Gastrocnemius medialis (tissue), 4 donors: ENCODE measurements at places on chromosomes 5 and 9.

DNA sequence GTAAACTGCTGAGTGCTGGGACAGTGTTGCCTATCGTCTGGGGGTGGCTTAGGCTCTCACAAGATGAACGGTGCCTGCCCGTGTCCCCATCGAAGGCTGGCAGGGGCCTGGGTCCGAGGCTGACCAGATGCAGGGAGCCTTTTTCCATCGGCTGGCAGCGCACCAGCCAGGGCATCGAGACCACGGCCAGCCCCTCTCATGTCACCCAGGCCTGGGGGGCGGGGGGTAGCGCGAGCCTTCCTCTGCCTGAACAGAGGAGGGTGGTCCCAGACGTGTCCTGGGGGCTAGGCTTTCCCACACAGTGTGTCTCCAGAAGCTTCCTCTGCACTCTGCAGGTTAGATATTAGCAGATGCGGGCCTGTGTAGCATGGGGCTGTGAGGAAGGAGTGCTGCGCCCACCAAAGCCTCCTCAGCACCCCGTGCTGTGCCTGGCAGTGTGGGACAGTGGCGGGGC, 17.3 kb downstream of the FGD3 start:
- DNase-seq: no peak

DNA sequence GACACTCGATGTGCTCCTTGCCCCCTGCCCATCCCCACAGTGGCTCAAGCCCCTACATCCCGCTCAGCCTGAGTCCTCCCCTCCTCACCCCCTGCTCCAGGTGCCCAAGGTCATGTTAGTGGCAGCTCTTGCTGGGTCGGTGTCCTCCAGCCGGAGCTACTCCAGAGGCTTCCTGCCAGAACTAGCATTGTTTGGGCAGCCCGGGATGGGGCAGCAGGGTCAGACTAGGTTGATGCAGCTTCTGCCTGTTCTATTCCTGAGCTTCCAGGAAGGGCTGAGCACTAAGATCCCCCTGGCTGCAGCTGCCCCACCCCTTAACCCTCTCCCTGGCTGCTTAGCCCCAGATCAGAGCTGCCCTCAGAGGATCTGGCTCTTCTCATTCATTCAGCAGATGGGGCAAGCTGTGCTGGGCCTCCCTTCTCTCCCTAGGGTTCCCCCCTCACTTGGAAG, 671 bp downstream of the RGS14 start:
- no peak for DNase-seq

DNA sequence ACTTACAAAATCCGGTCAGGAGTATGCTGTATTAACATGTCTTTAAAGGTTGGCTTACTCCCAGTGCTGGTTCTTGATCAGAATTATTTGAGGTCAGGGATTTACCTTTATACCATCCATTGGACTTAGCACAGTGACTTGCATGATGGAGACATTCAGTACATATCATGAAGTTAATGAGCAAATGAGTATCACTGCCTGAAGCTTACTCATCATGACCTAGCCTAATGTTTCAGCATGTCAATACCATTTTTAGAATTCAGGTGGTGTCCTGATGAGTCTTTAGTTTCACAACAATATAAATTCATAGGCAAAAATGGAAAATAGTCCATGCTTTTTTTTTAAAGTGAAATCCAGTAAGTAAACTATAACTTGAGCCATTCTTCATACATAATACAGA, 226.0 kb upstream of the C9orf72 start:
- no peak for DNase-seq

DNA sequence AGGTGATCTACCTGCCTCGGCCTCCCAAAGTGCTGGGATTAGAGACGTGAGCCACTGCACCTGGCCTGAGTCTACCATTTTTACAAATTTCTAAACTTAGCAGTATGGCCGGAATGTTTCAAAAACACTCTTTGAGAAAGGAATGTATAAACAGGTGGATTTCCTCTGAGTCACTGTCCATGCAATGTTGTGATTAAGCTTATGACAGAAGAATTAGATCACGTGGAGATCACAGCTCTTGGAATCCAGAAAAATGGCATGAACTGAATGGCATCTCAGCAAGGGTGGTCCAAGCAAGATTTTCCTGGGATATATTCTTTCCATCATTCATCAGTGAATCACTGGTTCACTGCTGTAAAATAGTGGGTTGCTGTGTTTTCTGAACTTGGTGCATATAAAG, 865.0 kb downstream of the PTPRD start:
- DNase-seq: no peak

- no peak for DNase-seq
Measured at GRCh38 chr5:54230936-54231685, 79.3 kb downstream of the ARL15 start.

GRCh38 chr5:58224661-58225060, 235.2 kb downstream of the PLK2 start:
- no peak for DNase-seq

DNA sequence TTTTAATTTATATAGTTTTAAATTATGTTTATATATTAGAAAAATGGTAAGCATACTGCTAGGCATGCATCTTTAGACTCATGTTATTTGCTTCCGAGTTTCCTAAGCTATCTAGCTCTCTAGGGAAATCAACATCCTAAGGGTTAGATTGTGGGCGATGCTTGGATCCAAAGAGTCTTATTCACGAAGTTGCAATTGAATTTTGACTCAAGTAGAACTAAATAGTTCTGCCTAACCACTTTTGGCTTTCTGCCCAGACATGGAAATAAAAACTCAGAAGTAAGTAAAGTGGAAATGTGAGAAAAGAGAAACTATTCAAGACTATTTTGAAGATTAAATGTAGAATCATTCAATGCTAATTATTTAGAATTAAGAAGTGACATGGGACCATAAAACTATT, 440.4 kb downstream of the CDH18 start:
- no peak for DNase-seq

GRCh38 chr5:150122158-150122510, 33.5 kb downstream of the PDGFRB start:
- DNase-seq: no peak

DNA sequence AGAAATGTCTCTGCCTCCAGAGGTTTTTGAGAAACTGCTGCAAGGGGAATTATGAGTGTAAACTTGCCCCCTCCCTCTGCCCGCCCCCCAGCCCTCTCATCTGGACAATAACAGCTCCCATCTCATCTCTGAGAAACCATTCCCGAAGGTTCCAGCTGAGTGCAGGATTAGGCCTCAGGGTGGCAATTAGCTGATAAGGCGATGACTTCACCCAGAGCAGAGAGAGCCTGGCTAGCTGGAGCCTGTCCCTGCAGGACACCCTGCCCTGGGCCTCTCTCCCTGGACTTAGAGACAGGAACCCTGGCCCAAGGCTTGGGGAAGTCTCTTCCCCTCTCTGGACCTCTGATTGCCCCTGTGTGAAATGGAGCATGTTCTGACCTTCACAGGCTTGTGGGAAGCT, 45.7 kb upstream of the HAND1 start:
- DNase-seq: no peak

GRCh38 chr5:144192661-144193060, 22.0 kb downstream of the KCTD16 start:
- no peak for DNase-seq

- DNase-seq: no peak
Measured at GRCh38 chr9:5536684-5537083, 26.4 kb downstream of the PDCD1LG2 start.

DNA sequence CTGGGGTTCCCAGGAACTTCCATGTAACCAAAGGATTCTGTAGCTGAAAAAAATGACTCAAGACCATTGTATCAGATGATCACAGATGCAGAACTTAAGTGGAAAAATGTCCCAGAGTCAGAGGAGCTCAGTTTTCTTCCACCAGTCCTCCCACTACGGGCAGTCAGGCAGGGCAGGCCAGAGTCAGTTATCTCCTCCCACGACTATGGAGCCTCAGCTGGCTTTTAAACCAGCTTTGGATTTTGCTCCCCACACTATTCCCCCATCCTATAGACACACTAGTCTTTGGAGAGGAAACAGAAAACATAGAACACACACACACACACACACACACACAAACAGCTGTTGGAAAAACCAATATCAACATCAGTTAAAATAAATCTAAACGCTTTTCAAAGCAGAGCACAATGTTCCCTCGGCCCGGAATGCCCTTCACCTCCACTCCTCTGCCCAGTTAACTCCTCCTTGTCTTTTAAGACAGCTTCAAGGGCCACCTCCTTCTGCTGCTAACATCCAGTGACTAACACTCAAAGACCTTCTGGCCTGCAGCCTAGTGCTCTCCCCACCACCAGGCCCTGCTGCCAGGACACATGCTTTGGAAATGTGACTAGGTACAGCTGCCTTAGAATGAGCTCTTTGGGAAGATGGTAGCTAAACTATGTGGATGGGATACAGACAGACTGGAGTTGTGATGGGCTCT, 56.8 kb downstream of the NIPAL4 start:
- peak; percentile 72 for DNase-seq
